ENCODE measurements at places on chromosomes 7 and 10.

GRCh38 chr10:93493162-93493561 lies 3.2 kb upstream of the CEP55 start:
- no peak for DNase-seq

DNA sequence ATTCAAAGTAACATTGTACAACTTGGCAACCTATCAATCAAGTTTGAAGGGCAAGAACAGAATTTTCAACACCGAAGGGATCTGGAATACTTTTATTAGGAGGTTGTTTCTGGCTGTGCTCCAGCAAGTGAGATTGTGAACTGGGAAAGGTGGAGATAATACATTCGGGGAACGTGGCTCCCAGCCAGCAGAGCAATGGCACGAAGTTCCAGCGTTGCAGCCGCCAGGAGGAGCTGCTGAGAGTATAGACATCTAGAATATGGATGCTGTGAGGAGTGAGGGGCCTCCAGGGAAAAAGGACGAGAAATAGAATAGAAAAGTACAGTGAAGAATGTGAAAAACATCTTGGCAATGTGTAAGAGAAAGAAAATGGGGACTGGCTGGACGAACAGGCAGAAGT lies 69.5 kb downstream of the TCERG1L start:
- no peak for DNase-seq

DNA sequence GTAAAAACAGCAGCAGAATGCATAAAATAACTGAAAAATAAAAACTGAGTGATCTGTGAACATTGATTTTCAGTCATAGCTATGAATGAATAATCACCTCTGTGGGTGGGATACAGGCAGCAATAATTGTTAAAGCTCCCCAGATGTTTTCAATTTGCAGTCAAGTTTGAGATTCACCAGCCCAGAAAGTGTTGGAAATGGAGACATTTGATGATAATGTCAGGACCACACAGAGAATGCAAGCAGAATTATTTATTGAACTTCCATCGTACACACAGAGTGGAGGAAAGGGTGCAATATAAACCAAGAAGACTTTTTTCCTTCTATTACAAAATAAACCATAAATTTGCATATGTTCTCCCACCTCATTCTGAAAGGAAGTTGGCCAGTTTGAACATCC lies 601.7 kb downstream of the ANKRD7 start:
- DNase-seq = no peak

- DNase-seq = no peak
Measured at GRCh38 chr7:71925663-71926062, 486.5 kb downstream of the CALN1 start.

DNA sequence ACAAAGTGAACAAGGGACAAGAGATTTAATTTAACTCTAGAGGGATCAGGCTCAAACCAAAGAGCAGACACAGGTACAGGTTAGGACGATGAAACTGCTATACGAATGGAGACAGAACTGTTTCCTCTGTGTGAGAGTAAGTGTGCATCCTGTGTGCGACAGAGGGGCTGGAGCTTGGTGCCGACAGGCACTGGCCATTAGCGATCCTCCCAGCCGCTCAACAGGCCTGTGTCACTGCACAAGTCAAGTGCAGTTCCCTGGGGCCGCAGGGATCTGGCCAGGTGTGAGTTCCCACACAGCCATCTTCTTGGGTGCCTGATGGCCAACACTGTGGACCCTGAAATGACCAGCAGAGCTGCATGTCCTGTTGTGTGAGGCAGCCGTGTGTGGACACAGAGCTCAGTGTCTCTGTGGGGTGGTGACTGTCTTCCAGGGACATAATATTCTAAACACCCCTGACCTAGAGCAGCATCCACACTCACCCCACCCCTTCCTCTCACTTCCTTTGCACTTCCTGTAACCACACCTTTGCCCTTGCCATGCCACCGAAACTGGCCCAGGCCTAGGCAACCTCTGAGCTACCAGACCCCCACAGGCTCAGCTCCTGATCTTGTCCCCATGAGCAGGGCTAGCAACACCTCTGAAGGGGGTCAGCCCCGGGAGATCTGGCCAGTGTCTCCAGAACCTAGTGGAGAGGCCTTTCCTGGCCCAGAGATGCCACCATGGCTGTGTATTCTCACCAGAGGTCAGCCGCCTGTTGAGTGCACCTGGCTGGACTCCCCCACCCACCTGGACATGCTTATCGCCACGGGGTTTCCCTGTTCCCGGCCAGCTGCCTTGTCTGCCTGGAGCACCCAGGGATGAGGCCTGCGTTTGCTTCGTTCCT lies 11.7 kb upstream of the TBRG4 start:
- DNase-seq = no peak

GRCh38 chr7:108525327-108525984 lies 479 bp downstream of the PNPLA8 start:
- DNase-seq = peak; percentile 18

GRCh38 chr10:124601016-124601415 lies 139.4 kb downstream of the LHPP start:
- DNase-seq = no peak

- DNase-seq = no peak
Measured at GRCh38 chr10:99660662-99661376, 1.5 kb downstream of the ENTPD7 start.

- DNase-seq = no peak
Measured at GRCh38 chr10:36721871-36722270, 403.5 kb upstream of the ANKRD30A start.

DNA sequence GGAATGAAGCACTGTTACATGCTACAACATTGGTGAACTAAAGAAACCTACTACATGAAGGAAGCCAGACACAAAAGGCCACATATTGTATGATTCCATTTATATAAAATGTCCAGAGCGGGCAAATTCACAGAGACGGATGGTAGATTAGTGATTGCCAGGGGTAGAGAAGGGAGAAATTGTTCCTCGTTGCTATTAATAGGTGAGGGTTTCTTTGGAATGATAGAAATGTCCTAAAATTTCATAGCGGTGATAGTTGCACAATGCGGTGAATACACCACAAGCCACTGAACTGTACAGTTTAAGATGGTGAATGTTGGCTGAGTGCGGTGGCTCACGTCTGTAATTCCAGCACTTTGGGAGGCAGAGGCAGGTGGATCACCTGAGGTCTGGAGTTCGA lies 29.0 kb downstream of the DENND2A start:
- DNase-seq = no peak

DNA sequence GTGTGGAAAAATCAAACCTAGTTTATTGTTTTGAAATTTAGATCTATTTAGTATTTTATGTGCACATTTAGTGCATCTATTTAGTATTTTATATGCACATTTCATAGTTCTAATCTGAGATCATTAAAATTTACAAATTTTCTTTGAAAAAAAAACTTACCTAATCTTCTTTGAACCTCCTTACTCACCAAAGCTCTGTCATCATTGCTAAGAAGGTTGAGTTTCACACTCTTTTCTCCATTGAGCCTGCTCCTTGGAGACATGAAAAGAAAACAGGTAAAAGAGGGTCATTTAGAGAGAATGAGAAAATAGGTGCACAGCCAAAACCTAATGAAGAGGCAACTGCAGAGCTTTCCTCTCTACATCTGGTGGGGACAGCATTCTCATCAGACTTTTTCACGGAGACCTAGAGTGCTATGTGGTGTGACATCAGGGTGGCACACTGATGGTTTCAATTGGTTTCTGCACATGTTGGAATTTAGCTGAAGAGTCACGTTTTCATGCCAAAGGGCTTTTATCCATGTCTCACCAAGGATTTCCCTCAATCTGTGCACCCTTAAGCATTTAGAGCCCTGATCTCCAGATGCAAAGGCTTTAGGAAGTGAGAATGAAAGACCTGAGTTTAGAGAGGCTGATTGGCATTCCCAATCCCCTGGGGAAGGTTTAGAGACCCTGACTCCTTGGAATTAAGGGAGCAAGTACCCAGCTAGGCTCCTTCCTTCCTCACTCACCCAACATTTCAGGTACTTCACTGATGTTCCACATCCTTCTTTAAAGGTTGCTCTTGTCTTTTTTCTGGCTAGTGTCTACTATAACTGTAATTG lies 89.2 kb upstream of the CAPZA2 start:
- DNase-seq = no peak

DNA sequence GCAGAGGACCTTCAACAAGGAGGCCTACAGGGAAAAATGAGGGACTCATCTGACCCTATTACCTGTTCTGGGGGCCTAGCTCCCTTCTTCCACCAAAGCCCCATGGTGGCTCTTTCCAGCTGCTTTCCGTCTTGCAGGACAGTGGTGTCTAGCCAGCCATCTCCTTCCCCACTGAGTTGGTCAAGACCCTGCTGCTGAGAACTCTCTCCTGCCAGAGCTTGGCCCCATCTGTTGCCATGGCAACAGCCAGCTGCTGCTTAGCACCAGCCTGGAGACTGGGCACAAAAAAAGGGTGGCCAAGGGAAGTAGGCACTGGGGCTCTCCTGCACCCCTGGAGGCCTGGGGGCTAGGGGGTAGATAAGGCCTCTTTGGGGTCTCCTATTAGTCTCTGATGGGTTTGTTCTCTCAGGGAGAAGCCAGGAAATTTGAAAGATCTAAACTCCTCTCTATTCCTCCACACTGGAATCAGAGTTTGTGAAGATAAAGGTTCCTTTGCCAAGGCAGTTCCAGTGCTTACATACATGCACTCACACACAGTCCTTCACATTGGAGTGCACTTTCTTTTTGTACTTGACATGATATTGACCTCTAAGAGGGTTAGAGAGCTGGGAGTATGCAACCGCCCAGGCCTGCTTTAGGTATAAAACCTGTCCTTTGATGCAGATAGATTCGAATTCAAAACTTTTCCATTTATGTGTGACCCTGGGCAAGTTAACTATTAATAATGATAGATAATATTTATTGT lies 15.8 kb downstream of the TSPAN33 start:
- peak; percentile 81 for DNase-seq

- peak; percentile 74 for DNase-seq
Measured at GRCh38 chr10:103661198-103661950, 167.9 kb downstream of the NEURL1 start.

DNA sequence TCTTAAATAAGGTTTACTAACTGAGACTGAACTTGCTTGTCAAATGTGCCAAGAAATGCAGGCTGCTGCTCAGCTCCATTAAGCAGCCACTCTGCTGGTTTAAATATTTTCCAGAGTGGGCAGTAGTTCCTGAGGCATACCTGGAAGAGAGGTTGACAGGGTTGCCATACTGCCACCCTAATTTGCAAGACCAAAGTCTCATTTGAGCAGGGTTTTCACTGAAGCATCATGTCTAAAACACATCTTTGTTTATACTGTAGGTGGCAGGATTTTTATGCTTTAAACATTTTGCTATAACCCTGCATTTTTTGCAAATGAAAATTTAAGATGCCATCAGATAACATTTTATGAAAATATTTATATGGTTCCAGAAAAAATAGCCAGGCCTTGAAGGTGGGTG lies 618.0 kb upstream of the LRRTM3 start:
- DNase-seq = no peak

DNA sequence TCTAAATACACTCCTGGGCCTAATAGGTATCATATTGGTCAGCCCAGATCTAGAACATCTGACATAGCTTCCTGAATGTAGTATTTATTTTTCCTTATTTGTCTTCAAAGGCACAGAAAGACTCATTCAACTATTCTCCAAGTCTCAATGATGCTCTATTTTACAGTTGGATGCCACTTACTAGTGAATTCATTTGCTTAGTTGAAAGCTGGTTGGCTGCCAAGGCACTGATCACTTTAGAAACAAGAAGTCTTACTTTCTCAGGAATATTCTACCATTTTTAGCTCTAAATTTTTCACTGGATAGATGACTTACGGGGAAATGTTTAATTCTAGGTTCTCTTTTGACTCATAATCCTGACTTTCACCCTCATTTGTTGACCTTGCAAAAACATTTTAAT lies 863.4 kb downstream of the SORCS1 start:
- DNase-seq = no peak

DNA sequence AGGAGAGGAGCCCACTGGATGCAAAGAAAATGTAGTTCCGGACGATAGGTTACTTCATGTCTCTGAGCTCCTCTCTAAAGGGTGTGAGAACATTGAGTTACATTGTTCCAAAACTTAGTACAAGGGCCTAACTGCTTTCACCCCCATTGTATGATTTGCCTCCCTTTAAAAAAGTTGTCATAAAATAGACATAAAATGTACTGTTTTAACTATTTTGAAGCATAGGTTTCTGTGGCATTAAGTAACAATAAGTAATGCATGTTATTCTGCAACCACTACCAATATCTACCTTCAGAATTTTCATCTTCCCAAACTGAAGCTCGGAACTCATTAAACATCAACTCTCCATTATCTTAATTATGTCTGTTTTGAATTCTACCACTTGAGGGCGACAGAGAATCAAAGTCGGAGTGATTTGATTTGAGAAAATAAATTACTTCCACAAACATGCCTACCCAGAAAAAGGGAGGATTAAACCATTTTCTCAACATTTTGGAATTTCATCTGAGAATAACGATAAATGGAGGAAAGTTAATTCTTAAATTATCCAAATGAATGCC lies 2.7 kb downstream of the IGFBP1 start:
- DNase-seq = no peak

DNA sequence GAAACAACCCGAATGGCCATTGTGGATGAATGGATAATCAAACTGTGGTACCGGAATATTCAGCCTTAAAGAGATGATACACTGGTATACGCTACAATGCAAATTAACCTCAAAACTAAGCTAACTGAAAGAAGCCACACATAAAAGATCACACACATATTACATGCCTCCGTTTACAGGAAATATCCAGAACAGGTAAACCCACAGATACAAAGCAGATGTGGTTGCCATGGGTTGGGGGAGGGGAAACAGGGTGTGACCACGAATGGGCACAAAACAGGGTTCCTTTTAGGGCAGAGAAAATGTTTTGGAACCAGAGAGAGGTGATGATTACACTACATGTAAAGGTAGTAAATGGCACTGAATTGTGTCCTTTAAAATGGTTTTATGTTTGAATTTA lies 16.6 kb downstream of the ESYT2 start:
- DNase-seq = no peak

- DNase-seq = no peak
Measured at GRCh38 chr7:79778786-79779770, 325.6 kb upstream of the MAGI2 start.

DNA sequence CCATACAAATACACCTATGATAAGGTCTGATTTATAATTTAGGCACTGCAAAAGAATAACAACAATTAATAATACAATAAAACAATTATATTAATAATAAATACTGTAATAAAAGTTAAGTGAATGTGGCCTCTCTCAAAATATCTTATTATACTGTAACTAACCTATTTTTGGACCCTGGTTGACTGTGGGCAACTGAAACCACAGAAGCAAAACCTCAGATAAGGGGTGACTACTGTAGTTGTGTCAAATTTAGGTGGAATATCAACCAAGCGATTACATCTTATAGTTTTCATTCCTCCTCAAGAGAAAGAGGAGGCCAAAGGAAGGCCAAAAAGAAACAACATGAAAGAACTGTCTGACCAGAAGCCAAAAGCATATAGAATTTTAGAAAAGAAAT lies 103.9 kb downstream of the SKAP2 start:
- no peak for DNase-seq

- DNase-seq = no peak
Measured at GRCh38 chr7:1539882-1540775, 9.6 kb downstream of the MAFK start.

DNA sequence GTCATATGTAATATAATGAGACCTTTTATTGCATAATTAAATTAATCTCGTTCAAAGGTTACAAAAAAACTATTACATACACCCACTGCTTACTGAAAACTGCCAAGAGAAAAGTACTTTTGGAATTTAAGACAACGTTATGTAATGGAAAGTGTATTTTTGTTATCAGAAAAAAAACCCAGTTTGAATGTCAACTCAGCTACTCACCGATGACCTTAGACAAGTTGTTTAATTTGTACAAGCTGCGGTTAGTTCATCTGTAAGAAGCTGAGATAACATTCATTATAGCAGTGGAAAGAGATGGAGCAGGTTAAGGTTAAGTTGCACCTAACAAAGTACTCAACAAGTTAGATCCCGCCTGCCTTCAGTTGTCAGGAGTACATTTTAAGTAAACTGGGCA lies 1.1 kb downstream of the PSMA2 start:
- no peak for DNase-seq

GRCh38 chr10:87635498-87636312 lies 24.0 kb upstream of the PAPSS2 start:
- no peak for DNase-seq
